Activated CD4-positive, alpha-beta T cell treated with anti-CD3 and anti-CD28 coated beads for 1 hour (primary cell): ENCODE measurements at places on chromosomes 5 and 9.

- no peak for DNase-seq
These were observed 23.7 kb upstream of the UBAP2 start for GRCh38 chr9:34072410-34072809.

GRCh38 chr9:127980060-127980705 is 606 bp downstream of the EEIG1 start:
- no peak for DNase-seq

DNA sequence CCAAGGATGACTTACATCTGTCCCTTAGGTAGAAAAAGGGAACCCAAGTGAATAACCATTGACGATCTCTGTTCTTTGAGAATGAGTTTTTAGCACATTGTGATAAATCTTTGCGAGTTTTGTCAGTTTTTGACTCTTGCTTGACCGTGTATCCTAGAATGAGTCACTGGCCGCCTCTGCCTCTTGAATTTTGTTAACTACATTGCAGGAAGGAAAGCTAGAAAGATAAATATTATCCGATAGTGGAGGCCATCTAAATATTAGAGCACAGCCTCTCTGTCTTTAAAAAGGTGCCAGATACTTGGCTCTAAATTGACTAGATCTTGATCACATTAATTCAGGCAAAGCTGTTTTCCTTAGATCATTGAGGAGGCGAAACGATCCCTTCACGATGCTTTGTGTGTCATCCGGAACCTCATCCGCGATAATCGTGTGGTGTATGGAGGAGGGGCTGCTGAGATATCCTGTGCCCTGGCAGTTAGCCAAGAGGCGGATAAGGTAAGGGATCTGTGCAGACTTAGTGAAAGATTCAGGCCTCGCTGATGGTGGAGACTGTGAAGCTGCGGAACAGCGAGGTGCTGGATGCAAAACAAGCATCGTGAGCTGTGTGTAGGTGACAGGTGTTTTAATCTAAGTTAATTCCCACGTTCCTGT is 12.2 kb downstream of the CCT5 start:
- DNase-seq = no peak

DNA sequence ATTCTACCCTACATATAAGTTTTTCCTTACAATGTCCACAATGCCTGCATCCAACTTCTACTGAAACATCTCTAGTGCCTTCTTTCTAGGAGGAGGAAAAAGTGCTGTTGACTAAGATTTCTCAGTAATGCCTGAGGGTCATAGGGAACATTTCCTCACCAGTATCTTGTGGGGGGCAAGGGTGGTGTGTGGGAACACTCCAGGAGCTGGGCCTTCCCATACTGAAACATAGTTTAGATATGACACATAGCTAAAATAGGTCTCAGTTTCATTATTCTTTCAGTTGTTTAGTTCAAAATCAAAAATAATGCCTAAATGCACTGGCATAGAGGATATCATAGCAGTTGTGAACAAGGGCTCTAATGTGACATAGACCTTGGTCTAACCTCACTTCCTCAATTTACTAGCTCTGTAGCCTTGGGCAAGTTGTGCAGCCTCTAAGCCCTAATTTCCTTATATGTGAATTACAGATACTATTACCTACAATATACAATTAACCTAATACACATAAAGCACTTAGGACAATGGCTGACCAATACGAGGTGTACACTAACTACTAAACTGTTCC is 66.1 kb downstream of the HAPLN1 start:
- DNase-seq = no peak

- DNase-seq = no peak
These were observed 69.4 kb downstream of the PPIC start for GRCh38 chr5:122967085-122967484.

DNA sequence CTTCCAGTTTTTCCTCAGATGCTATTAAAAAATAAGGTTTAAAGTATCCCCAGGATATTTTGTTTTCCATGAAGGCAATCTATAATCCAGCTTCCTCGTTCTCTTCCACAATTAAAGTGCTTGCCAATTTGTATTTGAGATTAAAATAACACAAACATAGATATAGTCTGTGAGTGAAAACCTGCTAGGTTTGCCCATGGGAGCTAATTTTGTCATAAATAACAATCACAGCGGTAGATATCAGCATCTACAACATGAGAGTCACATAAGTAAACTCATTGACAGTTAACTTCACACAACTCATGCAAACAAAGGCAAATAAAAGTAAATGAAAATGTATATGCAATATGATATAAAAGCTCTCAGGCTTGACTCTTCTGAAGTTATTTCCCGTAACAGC is 29.2 kb upstream of the RASGRF2 start:
- DNase-seq = no peak

DNA sequence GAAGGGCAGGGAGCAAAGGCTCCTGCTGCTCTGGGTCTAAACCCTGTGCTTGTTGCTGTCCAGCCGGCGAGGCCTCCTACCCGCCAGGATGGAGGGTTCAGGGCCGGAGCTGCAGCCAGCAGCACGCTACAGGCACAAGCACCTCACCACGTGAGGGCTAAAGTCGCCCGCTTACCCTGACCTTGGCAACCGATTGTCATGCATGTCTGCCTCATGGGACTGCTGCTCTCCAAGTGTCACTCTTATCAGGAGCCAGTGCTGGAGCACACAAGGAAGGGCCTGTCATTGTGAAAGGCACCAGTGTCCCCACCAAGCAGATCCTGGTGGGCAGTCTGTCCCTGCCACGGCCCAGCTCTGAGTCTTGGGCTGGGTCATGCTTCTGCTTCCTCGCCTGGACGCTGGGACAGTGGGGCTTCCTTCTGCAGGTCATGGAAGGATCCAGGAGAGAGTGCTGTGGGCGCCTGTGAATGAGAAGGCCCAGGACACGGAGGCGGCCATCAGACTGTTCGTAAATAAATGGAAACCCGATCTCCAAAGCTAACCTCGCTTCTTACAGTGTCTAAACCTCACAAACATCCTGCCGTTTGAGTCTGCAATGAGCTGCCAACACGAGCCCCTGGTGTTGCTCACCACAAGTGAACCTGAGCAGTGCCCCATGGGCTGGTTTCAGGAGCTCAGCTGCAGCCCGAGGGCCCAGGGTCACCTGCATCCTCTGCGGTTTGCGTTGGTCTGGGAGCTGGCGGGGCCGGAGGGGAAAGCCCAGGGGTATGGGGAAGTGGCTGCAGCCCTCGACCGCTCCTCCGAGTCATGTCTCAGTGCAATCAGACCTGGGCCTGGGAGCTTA is 58.2 kb upstream of the RXRA start:
- no peak for DNase-seq

DNA sequence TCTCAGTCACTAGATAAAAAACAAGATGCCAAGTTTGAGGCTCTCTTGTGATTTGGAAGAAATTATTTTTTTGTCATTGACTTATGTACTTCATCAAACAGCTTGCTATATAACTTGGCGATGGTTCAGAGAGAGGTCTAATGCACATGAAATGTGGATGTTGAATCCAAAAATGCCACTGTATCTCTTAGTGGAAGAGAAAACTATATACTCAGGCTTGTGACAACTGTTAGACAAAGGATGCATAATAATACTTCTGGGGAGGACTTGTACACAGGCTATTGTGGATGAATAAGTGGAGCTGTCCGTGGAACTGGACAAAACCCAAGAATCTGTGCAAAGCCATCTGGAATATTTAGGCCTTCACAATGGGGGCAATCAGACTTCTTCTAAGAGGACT is 162.9 kb upstream of the NMUR2 start:
- no peak for DNase-seq

DNA sequence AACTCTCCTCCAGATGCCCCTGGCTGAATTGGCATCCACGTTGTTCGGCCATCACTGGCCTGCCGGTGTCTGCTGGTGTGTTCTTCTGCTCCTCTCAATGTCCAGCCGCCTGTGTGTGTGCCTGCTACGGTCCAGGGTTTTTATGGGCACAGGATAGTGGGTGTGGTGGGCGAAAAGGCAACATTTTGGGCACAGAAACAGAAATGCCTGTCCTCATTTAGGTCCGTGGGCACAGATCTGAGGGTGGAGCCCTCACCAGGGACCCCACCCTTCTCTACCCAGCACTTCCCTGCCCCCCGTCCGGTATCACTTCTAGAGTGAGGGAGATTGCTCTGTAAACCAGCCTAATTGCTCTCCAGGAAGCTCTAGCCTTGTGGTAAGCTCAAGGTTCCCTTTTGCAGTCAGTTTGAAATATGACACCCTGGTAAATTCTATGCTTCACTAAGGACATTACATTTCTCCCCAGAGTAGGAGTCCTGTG is 410.1 kb downstream of the MAT2B start:
- no peak for DNase-seq

GRCh38 chr5:2892466-2893000 is 141.1 kb upstream of the IRX2 start:
- DNase-seq = no peak

DNA sequence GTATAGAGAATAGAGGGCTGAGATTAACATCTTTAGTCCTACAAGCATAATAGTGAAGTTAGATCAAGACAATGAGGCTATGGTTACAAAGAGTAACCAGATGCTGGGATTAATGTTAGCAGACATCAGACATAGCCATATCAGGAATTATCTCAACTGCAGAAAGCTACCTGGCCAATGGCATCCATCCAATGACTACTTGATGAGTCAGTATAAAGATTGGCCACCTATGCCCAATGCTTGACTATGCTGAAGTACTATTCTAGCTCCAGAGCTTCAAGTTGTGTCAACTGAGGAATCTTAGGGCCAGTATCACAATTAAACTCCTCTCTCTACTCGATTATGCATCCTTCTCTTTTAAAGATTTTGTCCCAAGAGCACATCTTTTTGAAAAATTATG is 541.4 kb downstream of the PRELID2 start:
- DNase-seq = no peak

GRCh38 chr5:88836195-88836838 is 46.7 kb downstream of the MEF2C start:
- no peak for DNase-seq

DNA sequence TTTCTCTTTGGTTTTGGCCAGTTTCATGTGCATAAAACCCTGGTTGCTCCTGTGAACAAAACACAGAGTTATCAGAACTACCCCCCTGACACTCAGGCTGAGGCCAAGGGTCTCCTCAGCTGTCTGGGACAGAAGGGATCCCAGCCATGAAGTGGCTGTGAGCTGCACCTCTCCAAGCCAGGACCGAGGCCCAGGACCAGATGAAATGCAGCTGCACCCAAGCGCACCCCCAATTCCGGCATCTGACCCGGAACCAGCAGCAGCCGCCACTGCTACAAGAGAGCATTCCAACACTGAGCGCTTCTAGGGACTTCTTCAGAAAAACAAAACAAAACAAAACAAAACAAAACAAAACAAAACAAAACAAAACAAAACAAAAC is 16.0 kb upstream of the SLC25A51 start:
- DNase-seq = no peak

GRCh38 chr5:109516390-109516789 is 106.6 kb upstream of the PJA2 start:
- DNase-seq = no peak

DNA sequence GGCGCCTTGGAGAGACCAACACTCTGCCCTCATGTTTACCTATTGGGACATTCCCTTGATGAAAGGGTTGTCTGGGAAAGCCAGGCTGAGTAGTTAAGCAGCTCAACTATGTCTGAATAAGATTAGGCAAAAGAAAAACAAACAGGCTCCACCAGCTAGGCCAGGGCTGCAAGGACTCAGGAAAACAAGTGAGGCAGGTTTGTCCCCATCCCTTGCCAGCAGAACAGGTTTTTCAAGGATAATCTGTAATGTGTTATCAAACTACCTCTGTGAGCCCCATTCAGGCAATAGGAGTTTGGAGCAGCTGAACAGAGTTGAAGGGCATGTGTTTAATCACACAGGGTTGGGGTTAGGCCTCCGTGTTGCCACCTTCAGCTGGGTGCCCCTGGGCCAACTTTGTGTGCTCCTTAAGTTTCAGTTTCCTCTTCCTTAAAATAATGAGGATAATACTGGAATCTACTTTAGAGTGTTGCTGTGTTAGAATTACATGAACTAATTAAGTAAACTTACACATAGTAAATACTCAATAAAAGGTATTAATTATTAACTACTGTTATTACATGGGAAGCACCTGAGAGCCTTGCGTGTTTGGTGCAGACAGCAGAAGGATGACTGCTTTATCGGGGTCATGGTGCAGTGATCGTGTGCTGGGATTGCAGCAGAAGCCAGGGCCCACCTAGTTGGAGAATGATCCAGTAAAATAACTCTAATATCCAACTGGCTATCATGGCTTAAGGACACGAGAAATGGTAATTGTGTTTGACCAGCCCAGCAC is 72.1 kb upstream of the ATP10B start:
- no peak for DNase-seq

DNA sequence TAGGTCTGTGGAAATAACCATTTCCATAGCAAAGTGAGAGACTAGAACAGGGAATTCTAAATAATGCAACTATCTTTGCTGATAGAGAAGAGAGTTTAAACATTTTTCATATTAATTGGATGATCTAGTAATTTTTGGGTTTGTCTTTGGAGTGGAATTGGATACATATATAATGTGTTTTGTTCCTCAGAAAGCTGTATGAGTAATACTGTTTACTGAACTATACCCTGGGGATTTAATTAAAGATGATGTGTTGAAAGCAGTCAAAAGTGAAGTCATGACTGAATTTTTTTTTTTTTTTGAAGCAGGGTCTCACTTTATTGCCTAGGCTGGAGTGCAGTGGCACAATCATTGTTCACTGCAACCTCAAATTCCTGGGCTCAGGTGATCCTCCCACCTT is 17.9 kb downstream of the FER start:
- DNase-seq = no peak

- DNase-seq = no peak
These were observed 79.6 kb downstream of the DROSHA start for GRCh38 chr5:31452314-31452713.

GRCh38 chr5:171570244-171570825 is 150.9 kb downstream of the FGF18 start:
- DNase-seq = no peak

- no peak for DNase-seq
These were observed 68.9 kb downstream of the PRDM6 start for GRCh38 chr5:123157791-123158581.

DNA sequence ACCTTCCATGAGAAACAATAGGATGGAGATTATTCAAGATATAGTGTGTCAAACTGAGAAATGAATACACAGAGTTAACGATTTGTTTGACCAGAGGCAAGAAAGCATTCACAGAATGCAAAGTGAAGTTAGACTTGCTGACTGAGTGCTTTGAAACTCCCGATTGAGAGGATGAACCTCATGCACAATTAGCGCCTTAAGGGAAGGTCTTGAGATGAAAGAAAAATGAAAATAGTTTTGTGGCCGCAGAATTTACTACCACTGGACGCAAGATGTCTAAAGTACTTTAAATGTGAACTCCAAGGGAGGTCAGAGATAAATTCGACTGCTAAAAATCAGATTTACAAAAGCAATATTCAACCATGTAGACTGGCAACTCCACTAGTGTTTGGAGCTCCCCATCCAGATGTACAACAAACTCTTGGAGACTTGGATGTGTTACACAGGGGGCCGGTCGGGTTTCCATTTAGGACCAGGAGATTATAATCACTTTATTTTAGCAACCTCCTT is 707 bp upstream of the RIMOC1 start:
- no peak for DNase-seq
